ENCODE measurements at places on chromosomes 3 and 15.

DNA sequence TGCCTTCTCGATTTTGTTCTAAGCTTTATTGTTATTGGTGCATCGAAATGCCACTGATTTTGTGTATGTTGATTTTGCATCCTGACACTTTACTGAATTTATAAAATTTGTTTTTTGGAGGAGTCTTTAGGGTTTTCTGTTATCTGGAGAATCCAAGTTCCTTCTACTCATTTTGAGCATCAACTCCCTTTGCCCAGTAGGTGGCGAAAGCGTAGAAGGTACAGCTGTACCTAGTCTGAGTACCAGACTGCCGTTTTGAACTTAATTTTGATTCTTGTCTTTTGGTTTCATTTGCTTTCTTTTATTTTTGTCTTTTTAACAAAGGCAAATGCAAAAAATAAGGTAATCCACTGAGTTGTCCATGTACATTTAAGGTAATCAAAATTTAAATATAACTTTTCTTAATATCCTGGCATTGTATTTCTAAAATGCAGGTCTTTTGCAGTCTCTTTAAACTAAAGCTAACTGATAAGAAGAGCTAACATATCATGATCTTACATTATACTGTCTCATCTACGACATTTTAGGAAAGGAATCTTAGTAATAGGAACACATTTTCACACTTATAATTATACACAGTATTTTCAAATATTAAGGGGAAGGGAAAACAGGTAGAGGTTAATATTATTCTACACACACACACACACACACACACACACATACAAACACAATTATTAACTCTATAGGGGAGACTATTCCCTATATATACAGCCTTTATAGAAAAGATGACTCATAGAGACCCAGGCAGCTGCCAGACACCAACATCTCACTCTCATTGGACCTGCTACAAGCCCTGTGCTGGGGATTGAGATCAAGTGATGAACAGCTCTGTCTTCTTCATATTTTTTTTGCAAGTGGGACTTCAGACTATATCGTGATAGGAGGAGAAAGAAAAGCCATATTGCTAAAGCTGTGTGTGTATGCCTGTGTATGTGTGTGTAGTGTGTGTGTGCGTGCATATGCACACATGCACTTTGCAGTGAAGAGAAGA lies 71.8 kb downstream of the SYNPR start:
- DNase-seq: no peak

DNA sequence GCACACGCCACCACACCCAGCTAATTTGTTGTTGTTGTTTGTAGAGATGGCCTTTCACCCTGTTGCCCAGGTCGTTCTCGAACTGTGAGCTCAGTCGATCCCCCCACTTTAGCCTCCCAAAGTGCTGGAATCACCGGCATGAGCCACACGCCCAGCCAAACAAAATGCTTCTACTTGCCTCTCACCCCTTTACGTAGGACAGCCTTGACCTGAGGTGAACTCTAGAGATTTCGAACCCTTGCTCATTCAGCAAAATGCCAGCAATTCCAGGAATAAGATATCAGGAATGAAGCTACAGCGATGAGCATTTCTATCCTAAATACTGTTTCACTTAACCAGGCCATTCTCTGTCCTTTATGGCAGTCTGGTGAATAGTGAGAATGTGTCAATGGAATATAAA lies 135.0 kb downstream of the LRRK1 start:
- no peak for DNase-seq

DNA sequence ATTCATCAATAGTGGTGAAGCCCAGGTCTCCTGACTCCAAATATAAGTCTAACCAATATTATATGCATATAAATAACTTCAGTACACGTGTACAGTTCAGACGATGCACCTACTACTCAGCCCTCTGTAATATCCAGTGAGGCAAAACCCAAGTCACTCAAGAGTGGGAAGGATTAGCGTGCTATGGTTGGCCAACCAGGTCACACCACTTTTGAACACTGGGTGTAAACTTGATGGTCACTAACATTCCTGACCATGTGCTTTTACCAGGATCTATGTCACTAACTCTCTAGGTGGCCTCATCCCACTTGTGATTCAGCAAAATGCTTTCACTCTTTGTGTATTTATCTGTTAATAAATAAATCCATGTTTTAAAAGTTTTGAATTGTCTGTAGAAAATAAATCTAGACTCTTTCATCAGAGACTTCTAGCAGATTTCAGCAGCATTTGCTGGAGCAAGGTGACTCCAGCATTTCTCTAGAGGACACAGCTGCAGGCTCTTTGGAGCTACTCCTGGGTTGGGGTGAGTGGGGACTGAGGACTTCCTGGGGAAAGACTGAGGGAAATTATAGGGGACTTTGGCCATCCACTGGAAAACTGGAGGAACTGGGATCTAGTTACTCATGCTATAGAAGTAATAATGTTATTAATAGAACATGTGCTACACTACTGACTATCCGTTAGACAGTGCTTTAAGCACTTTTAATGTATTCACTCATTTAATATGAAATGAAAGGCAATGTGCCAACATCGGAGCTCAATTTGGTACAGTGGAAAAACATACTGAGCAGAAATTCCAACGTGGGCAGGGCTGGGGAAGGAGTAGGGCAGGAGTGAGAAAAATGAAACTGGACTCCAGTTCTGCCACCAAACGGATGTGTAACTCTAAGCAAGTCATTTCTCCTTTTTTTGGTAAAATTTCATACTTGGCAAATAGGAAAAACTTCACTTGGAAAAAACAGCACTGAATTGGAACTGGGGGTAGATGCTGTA lies 97.9 kb downstream of the RORA start:
- DNase-seq: no peak

- no peak for DNase-seq
These were observed 36.3 kb upstream of the HERC1 start for GRCh38 chr15:63870043-63870394.
